ENCODE measurements at places on chromosomes 11 and 22.

DNA sequence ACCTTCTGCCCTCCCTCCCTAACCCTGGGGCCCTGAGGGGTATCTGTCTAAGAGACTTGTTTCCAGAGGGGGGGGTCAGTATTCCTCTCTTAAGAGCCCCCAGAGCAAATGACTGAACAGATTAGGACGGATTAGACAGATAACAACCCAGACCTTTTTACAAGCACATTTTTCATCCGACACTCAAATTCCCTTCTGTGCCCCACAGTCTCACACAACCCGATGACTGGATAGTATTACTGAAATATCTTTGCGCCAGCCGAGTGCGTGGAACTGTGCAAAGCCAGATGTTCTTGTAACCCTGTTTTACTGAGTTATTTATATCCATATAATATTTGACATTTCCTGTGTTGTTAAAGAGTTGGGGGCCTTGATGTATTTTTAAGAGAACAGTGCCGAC is 30.9 kb upstream of the FLI1 start:
- no peak overlapping the region for H3K4me3 ChIP-seq
- H3K27ac ChIP-seq = no peak overlapping the region
- no peak for DNase-seq
- no peaks in the 10 kb centered on the region for H3K27me3 ChIP-seq
- H3K36me3 ChIP-seq = no peaks in the 10 kb centered on the region
- H3K4me1 ChIP-seq = no peaks in the 10 kb centered on the region

DNA sequence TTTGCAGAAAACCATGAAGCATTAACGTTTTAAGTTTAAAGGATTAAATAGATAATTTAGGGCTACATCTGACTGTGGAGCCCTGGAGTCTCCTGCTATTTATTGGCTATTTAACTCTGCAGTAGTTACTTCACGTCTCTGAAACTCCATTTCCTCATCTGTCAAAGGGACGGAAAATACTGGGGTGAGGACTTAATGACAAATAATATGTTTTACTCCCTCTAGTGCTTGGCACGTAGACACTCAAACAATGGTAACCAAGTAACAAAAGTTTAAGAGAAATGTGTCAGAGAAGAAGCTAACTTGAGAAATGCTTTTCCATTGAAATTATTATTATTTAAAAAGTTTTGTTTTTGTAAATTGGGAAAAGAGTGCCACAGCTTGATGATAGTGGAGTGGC is 130.7 kb upstream of the RCN1 start:
- no peak overlapping the region for H3K27ac ChIP-seq
- H3K36me3 ChIP-seq = no peaks in the 10 kb centered on the region
- no peak for DNase-seq
- H3K4me3 ChIP-seq = no peak overlapping the region
- H3K27me3 ChIP-seq = no peaks in the 10 kb centered on the region

DNA sequence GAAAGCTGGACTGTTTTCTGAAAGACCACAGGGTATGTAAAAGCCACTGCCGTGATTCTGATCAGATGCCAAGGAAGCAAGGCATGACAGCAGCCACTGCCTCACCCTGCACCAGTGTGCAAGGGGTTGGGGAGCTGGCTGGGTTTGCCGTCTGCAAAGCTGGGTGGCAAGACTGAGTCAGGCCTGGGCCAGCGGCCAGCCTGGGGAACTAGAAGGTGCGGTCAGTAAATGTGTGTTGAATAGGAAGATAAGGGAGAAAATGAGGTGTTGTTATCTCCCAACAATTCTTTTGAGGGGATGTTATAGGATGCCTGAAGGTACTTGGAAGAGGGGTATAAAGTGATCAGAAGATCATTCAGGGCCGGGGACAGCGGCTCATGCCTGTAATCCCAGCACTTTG is 8.0 kb downstream of the VSTM5 start:
- no peak for DNase-seq
- no peaks in the 10 kb centered on the region for H3K4me1 ChIP-seq
- H3K27me3 ChIP-seq = no peaks in the 10 kb centered on the region
- no peak overlapping the region for H3K4me3 ChIP-seq
- no peaks in the 10 kb centered on the region for H3K36me3 ChIP-seq

- H3K27me3 ChIP-seq = no peaks in the 10 kb centered on the region
- DNase-seq = no peak
- H3K27ac ChIP-seq = no peak overlapping the region
- no peak overlapping the region for H3K4me3 ChIP-seq
Measured at GRCh38 chr11:111409915-111410314, 30.8 kb upstream of the POU2AF1 start.

GRCh38 chr11:37786214-37786755 is 1188.2 kb upstream of the RAG2 start:
- DNase-seq = no peak
- no peaks in the 10 kb centered on the region for H3K27me3 ChIP-seq
- H3K27ac ChIP-seq = no peak overlapping the region
- no peaks in the 10 kb centered on the region for H3K4me1 ChIP-seq
- H3K36me3 ChIP-seq = no peaks in the 10 kb centered on the region

DNA sequence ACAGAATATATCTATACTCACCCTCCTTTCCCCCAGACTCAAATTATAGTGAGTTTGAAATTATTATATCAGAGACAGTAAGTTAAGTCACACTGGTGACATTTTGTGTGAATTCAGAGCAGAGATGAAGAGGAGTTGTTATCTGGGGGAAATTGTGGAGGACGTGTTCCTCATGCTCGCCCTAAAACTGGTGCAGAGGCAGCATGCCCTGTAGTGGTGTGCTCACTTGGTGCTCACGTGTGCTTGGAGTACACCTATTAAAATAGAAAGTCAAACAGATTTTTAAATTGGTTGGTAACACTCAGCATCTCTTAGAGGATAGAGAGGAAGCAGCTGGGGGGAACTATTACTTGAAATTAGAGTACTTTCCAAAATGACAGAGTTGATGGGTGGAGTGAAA is 51.6 kb upstream of the ADSL start:
- H3K27me3 ChIP-seq = no peaks in the 10 kb centered on the region
- DNase-seq = no peak
- no peak overlapping the region for H3K4me3 ChIP-seq
- H3K27ac ChIP-seq = no peak overlapping the region
- peaks cover 8% of the 10 kb centered on the region for H3K36me3 ChIP-seq
- peaks cover 5% of the 10 kb centered on the region for H3K4me1 ChIP-seq

GRCh38 chr11:2212411-2213251 is 41.0 kb upstream of the TH start:
- no peak overlapping the region for H3K27ac ChIP-seq
- peaks cover 45% of the 10 kb centered on the region for H3K4me1 ChIP-seq
- H3K36me3 ChIP-seq = no peaks in the 10 kb centered on the region
- H3K4me3 ChIP-seq = no peak overlapping the region
